ENCODE measurements at places on chromosomes 3 and 15.
A peak's percentile ranks its signal among the peaks of the same experiment; 100 is the strongest.

- DNase-seq, result no peak
These were observed 119.1 kb downstream of the TCF12 start for GRCh38 chr15:57037548-57037947.

DNA sequence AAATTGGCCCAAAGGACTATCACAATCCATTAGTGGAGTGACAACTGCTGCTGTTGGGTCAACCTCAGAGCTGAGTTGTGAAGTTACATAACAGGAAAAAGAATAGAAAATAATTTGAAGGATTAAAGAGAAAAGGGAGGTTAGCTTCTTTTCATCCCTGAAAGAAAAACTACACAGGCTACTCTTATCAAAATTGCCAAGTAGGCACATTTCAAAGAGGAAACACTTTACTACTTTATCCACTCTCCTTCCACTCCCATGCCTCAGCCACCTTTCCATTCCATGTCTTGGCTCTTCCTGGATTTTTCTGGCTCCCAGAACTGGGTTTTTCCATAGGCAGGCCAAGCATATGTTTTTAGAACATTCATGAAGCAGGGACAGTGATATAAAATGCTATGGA, 384.0 kb upstream of the RORA start:
- no peak for DNase-seq

DNA sequence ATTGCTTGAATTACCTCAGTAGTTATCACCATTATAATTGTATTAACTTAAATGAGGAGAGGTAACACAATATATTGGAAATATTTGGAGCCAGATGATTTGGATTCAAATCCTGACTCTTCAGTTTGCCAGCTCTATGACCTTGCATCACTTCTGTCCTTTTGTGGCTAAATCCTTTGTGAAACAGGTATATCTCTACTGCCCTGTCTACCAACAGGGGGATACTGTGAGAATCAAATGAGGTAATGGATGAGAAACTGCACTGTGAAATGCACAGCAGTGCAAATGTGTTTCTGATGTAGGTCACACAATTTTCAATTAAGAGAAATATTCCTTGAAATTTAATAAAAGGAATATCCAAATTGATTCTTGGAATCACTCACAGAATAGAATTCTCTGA, 58.8 kb downstream of the CCDC54 start:
- no peak for DNase-seq

DNA sequence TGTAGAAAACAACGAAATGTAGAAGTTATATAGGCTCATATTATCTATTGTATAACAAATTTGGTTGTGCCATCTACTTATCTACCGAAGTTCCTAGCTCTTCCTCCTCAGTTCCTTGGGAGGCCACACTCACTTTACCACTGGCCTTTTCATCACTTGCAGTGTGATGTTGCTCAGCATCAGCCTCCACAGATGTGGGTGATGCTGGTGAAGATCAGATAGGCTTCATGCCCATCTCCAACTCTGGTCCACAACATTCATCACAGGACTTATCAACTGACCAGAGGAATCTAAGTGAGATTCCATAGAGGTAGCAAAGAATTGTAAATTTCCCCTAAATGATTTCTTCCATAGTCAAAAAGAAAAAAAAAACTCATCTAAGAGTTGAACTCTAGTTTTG, 8.4 kb downstream of the CD200 start:
- DNase-seq, result no peak

- no peak for DNase-seq
These were observed 25.6 kb upstream of the CFAP161 start for GRCh38 chr15:81108427-81108826.

DNA sequence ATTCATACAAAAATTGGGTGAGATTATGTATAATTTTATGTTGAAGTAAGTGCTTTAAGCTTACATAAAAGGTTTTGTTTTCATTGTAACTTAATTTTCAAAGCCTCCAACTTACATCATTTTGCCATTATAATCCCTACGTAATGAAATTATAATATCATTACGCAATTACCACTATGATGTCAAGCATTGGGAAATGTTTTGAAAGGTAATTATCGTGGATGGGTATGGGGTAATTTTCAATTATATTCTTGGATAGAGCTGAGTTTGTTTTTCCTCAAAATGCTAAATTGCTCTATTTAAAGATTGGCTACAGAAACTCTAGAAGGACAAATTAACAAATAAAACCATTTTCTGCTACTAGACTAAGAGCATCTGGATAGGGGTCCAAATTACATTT, 80.2 kb upstream of the FAM3D start:
- DNase-seq, result no peak

GRCh38 chr15:61879219-61879618, 181.0 kb downstream of the VPS13C start:
- no peak for DNase-seq

GRCh38 chr3:49799761-49800160, at the start of gene CDHR4:
Gene CDHR4 (minus strand): TSS chr3:49799873. CDS start chr3:49799812, 61 bp downstream.
- peak; percentile 43 for DNase-seq

DNA sequence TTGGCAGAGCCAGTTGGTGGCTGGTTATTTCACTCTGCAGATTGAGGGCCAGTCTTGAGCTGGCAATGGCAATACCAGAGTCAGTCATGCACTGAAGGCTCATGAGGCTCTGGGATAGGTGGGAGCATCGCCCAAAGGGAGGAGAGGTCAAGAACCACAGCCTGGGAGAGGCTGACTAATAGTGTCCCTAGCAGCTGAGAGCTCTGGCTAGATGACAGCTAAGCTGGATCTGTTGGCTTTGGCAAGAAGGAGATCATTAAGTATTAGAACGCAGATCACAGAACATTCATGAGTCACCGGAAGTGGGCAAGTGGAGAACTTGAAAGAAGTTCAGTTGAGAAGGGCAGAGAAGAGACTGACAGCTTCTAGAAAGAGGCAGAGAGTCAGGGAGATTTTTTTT, 521.1 kb downstream of the NR2F2 start:
- peak; percentile 28 for DNase-seq

Measured in HS-5 (cell line).